ENCODE measurements at places on chromosomes 7 and 10.

- DNase-seq, result no peak
These were observed 704.4 kb upstream of the CELF2 start for GRCh38 chr10:10313149-10313835.

- DNase-seq, result no peak
These were observed 29.0 kb downstream of the DENND2A start for GRCh38 chr7:140611641-140612040.

DNA sequence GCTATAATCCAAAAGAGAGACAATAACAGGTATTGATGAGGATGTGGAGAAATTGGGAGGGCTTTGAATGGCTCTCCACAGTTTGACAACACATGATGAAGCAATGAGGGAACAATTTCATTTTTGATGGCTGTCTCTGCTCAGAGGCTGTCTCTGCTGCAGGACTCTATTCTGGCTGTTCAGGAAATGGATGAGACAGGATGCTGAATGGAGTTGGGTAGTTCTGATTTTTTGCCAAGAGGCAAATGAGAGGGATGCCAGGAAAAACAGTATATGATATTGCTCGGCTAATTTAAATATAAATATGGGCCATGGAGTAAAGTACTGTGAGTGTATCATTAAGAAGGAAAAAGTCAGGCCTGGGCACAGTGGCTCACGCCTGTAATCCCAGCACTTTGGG, 16.8 kb downstream of the APBB1IP start:
- no peak for DNase-seq

- DNase-seq, result no peak
These were observed 216.0 kb downstream of the KCNMA1 start for GRCh38 chr10:77421591-77421990.

- DNase-seq, result peak; percentile 72
These were observed 113.7 kb downstream of the BRAF start for GRCh38 chr7:140810830-140811556.

DNA sequence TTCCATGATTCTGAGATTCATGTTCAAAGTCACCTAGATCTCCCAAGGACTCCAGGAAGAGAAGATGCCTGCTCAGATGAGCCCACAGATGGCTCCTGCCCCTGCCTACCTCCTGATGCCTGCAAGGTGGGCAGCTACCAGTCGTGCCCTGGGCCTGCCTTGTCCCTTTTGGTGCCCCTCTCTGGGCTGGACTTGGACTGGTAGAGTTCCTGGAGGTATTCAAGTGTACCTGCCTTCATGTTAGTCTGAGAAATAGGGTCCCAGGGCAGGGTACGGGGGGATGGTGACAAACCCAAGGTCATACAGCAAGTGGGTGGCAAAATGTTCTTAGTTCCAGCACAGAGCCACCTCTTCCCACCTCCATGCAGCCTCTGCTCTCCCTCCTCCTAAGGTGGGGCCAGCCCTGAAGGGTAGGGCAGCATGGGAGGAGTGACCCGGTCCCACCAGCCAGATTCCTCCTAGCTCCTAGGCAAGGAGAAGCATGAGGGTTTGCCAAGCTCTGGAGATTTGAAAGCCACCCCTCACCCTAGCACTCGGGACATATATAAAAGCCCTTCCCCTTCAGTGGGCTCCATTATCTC, 80.8 kb upstream of the UNC5B start:
- no peak for DNase-seq

GRCh38 chr7:112104120-112104519, 102.1 kb downstream of the DOCK4 start:
- DNase-seq, result no peak

- DNase-seq, result no peak
These were observed 47.1 kb upstream of the NANOS1 start for GRCh38 chr10:118982366-118982765.

DNA sequence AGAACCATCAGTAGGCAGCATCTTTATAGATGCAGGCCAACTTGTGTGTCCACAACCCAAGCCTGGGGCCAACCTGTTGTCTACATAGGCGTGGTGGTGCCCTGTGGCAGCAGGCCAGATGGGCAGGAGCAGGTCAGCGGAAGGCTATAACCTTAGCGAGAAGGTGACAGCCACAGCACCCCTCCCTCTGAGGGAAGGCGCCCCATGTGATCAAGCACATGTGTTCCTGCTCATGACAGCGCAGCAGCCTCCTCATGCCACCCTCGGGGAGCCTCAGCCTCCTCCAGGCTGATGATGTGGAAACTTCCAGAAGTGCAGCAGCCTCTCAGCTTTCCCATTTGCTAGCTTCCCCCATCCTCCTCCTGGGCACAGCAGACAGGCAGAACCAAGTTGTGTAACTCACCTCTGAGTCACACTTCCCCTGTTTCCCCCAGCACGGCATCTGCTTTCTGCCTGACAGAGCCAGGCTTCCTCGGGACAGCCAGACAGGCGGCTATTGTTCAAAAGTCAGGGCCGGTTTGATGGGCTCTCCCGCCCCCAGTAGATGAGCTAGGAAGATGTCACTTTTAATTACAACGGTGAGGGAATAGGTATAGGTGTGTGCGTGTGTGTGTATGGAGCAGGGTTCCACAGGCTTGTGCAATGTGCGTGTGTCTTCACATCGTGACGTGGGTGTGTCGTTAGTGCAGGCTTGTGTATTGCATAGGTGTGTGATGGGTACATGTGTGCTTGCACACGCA, 312.0 kb upstream of the ZMIZ1 start:
- DNase-seq, result peak; percentile 5

- DNase-seq, result peak; percentile 58
These were observed 1.8 kb downstream of the HNRNPF start for GRCh38 chr10:43407148-43407575.

DNA sequence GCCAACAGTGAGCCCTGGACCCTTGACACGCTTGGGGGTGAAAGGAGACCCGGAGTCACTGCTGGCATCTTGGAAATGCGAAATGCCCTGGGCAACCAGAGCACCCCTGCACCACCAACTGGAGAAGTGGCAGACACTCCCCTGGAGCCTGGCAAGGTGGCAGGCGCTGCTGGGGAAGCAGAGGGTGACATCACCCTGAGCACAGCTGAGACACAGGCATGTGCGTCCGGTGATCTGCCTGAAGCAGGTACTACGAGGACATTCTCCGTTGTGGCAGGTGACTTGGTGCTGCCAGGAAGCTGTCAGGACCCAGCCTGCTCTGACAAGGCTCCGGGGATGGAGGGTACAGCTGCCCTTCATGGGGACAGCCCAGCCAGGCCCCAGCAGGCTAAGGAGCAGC, 98.5 kb downstream of the TACC2 start:
- no peak for DNase-seq

DNA sequence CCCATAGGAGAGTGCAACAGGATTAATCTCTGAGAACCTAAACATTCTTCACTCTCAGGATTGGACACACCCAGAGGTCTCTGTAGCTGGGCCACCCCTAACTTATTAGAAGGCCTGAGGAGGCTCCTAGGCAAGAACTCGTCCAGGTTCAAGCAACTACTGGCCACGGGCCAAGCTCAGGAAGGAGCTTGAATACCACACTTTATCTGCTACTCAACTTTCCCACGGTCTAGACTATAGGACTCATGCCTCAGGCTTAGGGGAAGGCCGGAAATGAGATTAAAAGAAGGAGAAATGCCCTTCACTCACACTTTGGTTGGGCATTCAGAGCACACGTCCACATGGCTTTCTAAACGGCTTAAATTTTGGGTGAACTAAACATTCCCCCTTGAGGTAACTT, 142.8 kb upstream of the PHYHIPL start:
- no peak for DNase-seq

GRCh38 chr7:70838292-70838907, 293.5 kb upstream of the GALNT17 start:
- no peak for DNase-seq

- DNase-seq, result no peak
These were observed 38.6 kb downstream of the TRIL start for GRCh38 chr7:28919510-28919909.

GRCh38 chr7:128937647-128938543, at the start of gene IRF5:
IRF5 (plus strand) TSS chr7:128937927; CDS start chr7:128942082, 4,155 bp downstream.
- no peak for DNase-seq

DNA sequence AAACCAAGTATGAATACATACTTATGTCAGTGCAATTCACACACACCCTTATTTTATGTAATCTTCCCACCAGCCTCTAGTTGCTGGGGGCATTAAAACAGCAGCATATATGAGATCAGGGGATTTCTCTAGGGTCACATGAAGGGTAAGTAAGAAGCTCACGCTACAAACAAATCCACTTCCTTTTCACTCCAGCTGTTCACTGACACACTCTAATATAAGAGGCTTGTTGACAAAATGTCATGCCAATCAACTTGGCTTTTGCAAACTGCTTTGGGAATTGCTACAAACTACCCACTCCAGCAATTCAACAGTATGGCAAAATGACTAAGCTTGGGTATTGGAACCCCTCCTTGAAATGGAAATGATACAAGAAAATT, 10.3 kb downstream of the FAM3C start:
- peak; percentile 3 for DNase-seq

DNA sequence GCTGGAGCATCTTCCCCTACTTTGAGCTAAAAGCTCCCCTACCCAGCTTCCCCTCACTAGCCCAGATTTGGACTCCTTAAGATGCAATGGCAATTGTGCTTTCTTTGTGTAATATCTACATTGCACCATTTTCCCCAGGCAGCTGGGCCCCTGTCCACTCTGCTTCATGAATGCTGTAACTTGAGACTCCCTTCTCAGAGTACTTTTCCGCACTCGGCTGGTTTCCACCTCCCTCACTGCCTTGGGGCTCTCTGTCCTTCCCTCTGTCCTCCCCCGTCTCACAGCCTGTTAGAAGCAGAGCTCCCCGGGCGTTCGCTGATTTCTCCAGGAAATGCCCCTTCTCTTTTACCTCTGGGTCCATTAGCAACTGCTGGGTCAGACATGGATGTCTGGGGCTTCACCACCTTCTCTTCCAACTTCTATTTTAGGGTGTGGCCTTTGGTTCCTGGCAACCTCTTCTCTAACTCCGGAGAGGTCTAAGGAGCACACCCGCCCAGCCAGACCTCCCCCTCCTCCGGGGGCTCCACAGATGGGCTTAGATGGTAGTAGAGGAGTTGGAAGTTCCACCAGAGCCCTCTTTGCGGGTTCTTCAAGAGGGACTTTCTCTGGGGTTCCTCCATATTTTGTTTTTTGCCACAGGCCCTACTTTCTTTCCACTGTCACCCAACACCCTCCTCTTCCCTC, 2.9 kb upstream of the TMEM72 start:
- no peak for DNase-seq

DNA sequence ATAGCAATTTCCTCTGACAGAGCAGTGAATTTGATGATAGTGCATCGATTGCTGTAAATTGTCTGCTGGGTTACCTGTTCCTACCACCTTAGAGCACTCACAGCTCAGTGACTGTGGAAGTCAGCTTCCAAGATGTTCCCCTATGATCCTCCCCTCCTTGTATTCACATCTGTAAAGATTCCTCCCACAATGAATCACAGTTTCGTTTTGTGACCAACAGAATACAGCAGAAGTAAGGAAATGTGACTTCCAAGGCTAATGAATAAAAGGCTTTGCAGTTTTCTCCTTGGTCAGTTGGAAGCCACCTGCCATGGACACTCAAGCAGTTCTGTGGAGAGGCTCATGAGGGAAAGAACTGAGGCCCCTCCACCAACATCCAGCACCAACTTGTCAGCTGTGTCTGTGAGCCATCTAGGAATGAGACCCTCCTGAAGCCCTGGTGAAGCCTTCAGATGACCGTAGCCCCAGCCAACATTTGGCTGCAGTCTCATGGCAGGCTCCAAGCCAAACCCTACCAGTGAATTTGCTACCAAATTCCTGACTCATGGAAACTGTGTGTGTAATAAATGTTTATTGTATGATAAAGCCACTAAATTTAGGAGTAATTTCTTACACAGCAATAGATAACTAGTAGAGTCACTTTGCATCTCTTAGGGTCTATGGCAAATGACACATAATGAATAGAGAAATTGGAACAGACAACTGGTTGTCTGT, 309.5 kb upstream of the NPVF start:
- no peak for DNase-seq

- DNase-seq, result no peak
These were observed 399.7 kb downstream of the EXOC4 start for GRCh38 chr7:133652547-133652946.

DNA sequence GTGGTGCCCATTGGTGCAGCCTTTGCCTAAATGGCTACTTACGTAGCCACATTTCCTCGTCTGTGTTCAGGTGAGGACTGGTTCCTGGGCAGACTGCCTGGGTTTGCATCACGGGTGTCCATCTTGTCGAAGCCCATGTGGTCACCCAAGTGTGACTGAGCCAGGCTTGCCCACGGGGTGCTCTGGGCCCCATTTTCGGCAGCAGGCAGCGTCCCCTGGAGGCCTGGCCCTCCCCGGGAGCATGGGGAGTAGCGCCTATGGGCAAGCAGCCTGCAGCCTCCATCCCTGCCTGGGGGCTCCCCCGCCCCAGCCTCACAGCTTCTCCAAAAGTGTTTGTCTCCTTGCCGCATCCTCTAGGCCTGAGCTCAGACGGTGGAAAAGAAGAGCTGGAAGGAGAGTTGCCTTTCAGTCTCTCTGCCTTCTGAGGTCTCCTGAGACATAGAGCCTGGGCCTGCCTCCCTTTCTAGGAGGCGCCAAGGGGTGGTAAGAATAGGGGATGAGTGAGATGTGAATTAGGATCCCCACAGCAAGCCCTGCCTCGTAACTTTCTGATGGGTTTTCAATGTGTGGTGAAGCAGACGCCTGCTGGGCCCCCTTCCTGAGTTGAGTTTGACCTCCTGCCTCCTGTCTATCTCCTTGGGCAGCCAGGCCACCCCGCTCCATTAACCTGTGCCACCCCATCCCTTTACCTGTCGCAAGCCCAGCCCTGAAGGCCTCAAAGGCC, 42.7 kb downstream of the HTRA1 start:
- no peak for DNase-seq

GRCh38 chr10:12432402-12433189, 83.2 kb downstream of the CAMK1D start:
- no peak for DNase-seq

DNA sequence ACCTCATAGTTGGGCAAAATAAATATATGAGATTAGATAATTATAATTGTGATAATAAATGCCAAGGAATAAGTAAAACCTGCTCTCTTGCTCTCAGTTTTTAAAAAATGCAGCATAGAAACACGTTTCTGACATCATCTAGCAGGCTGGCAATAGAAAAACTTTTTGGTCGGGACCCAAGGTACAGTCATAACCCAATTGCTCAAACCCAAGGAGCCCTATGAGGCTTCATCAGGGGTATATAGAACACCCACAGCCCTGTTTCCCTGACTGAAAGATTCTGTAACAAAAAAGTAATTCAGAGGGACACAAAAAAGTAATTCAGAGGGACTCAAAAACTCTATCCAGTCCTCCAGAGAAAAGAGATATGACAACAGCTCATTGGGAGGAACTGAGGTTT, 3.8 kb downstream of the PDE1C start:
- no peak for DNase-seq

DNA sequence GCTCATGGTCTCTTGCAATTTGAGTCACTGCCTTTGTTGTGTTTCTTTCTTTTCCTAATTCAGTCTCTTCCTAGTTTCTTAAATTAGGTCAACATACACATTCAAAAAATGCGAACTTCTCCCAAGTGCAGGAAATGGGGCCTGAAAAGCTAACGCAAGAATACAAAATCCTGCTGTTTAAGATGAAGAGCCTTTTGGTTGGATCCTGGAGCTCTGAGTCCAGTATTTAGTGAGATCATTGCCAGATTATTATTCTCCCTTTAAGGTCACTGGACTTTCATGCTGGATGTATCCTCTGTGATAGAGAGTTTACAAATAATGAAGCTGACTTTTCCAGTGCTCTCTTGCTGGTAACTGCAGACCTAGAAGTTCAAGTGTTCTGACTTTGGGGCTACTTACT, 401.9 kb upstream of the MKI67 start:
- no peak for DNase-seq

GRCh38 chr10:53521046-53521445, 748.5 kb upstream of the MBL2 start:
- DNase-seq, result no peak

Measured in naive thymus-derived CD8-positive, alpha-beta T cell (primary cell).